ENCODE measurements at places on chromosomes 12 and 14.
A peak's percentile ranks its signal among the peaks of the same experiment; 100 is the strongest.

- DNase-seq, result no peak
Measured at GRCh38 chr12:51714666-51715065, 123.6 kb downstream of the SCN8A start.

DNA sequence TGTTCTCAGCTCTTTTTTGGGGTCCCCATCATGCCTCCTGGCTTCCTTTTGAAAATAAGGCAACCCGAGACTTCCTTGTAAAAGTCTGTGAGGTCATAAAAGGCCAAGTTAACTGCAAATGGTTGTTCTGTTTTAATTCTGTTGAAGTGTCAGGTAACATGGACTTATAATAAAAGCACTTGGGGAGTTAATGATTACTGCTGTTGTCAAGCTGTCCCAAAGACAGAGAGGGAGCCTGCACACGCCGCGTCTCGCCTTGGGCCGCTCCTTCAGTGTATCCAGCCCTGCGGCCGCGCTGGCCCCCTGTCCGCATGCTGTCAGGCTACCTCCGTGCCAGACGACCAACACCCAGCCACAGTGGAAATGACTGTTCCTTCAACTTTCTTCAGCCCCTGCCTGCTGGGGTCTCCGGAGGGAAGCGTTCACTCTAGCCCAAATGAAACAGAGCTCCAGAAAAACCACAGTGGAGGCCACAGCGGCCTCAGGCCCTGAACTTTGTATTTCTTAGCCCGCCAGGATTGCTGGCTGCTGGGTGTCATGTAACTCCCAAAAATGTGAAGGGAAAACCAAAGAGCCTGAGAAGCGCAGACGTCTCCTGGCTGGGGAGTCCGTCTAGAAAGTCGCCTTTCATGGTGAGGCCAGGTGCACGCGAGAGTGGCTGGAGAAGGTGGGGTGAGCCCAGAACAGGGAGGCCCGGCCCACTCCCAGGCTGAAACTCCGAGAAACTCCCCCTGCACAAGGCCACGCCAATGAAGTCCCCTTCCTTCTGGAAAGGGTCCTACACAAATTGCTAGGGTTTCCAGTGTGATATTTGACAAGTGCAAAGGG is 189.1 kb downstream of the ZFP36L1 start:
- DNase-seq, result no peak

- no peak for DNase-seq
Measured at GRCh38 chr12:39503439-39503838, 60.5 kb upstream of the KIF21A start.

DNA sequence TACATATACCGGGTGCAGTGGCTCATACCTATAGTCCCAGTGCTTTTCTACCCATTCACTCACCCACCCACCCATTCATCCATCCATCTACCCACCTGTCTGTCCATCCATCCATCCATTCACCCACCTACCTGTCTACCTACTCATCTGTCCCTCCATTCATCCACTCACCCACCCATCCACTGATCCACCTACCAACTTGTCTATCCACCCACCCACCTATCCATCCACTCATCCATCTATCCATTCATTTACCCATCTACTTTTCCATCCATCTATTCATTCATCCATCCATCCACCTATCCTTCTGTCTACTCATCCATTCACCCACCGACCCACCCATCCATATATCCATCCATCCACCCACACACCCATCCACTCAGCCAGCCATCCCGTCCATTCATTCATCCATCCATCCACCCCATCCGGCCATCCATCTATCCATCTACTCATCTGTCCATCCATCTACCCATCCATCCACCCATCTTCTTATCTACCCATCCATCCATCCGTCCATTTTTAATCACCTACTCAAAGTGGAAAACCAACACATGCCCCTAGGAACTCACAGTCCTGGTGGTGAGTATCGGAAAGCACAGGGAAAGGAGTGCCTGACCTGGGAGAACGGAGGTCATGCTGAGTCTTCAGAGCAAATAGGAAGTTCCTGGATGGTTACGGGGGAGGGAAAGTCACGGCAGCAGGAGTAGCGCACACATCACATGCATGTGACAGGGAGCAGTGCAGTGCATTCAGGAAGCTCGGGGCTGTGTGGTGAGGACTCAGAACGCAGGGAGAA is 20.0 kb downstream of the DDX51 start:
- DNase-seq, result no peak

GRCh38 chr12:80356097-80356496 is 87.9 kb upstream of the PTPRQ start:
- DNase-seq, result no peak

GRCh38 chr12:102061096-102061559 is 663 bp downstream of the WASHC3 start:
- DNase-seq, result no peak

DNA sequence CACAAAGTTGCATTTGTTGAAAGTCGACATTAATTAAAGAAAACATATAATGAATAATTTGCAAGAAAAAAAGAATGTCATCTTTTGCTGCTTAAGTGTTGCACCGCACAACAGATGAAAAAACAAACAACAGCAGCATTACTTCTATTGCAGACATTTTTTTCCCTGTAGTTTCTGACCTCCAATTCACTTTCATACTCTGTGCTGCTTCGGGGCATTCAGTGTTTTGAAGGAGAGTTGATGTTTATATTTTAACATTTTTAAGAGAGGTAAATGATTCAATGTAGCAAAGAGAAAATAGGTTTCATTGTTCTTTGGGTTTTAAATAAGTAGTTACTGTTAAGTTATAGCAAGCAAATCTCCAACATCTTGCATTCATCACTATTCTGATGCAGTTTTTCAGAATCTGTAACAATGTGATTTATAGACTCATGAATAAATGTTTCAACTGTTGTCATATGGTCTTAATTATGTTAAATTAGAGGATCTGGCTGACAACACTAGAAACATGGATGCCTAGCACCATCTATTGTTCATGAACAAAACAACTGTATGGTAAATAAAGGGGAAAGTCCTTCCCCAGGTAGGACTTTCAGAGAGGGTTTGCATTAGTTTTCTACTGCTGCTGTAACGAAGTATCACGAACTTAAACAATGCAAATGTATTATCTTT is 168.1 kb downstream of the BCAT1 start:
- no peak for DNase-seq

- no peak for DNase-seq
Measured at GRCh38 chr12:68529466-68529865, 81.2 kb upstream of the RAP1B start.

- no peak for DNase-seq
Measured at GRCh38 chr12:104998423-104999346, 12.6 kb downstream of the NOPCHAP1 start.

DNA sequence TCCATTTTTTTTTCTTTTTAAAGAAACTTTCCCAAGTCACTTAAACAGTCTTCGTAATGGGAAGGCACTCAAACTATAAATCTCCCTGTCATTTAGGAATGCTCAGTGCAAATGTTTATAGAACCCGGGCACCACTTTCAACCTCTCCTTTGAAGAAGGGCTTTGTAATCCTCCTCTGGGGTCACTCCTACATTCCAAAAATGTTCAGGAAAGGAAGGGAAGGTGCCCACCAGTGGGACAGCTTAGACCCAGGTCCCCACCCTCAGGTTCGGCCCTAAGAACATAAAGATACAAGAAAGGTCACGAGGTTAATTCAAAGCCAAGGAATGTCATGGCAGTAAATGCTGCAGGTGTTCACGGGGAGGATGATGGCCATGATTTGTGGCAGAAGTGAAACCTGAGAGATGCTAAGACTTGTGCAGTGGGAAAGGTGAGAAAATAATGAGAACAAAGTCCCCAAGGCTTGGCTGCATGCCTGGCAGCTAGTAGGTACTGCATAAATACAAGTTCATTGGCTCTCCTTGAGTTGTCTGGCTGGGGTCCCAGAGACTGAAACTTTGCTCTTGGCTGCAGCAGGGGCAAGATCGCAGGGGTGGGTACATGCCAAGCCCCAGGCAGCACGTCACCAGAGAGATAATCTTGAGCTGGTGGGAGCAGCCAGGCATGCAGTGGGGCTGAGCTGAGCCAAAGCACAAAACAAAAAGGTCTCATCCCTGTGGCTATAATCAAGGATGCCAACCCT is 21.1 kb downstream of the KRT18 start:
- DNase-seq, result no peak

GRCh38 chr12:24111616-24112015 is 162.1 kb upstream of the SOX5 start:
- no peak for DNase-seq

GRCh38 chr14:64504310-64504896 is at the start of gene ZBTB1:
TSS of gene ZBTB1 (plus strand) at chr14:64504770. CDS start at chr14:64521505, 16,735 bp downstream.
- no peak for DNase-seq

DNA sequence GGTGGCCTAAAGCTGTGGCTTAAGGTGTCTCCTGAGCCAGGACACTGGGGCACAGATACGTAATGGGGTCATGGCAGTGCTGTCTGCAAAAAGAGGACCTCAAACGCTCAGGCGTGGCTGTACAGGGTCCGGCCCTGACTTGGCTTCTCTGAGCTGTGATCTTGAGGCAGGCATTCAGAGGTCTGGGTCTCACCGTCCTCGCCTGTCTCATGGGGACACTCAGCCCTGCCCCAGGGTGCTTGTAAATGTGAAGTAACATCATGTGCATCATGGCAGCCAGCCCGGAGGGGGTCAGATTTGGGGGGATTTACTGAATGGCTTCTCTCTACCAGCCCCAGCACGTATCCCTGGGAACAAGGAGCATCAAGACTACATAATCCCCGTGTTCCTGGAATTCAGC is 28.8 kb downstream of the DIO3 start:
- no peak for DNase-seq

GRCh38 chr14:41606532-41607303 is at the start of gene LRFN5:
TSS of gene LRFN5 (plus strand) at chr14:41606876.
- DNase-seq, result no peak

- no peak for DNase-seq
Measured at GRCh38 chr12:110269622-110270124, 11.4 kb upstream of the ATP2A2 start.

GRCh38 chr12:3803865-3804472 is 51.1 kb upstream of the CRACR2A start:
- peak; percentile 28 for DNase-seq
